ENCODE measurements at places on chromosomes 1 and 21.
A peak's percentile ranks its signal among the peaks of the same experiment; 100 is the strongest.

DNA sequence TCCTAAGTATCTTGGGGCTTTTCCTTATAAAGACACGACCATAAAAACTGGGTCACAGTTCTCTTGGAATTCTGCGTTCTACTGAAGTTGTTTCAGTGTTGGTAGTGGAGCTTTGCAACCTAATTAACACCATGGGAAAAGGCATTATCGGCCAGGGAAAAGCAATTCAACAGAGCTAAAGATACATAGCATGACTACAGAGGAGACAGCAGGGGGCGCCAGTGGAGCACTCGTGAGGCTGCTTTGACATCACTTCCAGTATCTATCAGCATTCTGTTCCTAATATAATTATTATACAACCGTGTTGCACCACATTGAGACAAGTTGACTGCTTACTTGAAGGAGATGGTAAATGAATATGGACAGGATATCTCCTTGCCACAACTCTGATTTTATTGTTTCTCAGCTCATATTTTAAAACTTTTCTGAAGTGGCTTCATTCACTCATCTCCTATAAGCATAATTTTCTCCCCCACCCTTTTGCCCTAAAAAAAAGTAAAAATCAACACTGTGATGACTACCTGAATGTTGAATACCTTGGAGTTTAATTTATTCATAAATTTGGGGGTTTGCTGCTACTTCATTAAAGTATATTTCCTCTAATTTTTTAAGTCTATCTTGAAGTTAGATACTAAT lies 39.4 kb downstream of the ZP4 start:
- DNase-seq = peak; percentile 20

DNA sequence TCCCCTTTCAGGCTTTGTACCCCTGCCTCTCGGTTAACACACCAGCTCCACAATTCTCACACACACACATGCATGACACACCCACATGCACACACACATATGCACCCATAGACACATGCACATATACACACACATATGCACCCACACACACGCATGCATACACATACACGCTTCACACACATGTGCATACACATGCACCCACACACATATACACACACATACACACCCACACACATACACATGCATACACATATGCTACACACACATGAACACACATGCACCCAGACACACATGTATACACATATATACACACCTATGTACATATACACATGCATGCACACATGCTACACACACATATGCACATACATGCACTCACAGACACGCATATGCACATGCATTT lies 61.7 kb upstream of the SLC25A33 start:
- no peak for DNase-seq

- no peak for DNase-seq
These were observed 497 bp upstream of the FUCA1 start for GRCh38 chr1:23868557-23869016.

- no peak for DNase-seq
These were observed 95.5 kb upstream of the DPT start for GRCh38 chr1:168824418-168825065.

DNA sequence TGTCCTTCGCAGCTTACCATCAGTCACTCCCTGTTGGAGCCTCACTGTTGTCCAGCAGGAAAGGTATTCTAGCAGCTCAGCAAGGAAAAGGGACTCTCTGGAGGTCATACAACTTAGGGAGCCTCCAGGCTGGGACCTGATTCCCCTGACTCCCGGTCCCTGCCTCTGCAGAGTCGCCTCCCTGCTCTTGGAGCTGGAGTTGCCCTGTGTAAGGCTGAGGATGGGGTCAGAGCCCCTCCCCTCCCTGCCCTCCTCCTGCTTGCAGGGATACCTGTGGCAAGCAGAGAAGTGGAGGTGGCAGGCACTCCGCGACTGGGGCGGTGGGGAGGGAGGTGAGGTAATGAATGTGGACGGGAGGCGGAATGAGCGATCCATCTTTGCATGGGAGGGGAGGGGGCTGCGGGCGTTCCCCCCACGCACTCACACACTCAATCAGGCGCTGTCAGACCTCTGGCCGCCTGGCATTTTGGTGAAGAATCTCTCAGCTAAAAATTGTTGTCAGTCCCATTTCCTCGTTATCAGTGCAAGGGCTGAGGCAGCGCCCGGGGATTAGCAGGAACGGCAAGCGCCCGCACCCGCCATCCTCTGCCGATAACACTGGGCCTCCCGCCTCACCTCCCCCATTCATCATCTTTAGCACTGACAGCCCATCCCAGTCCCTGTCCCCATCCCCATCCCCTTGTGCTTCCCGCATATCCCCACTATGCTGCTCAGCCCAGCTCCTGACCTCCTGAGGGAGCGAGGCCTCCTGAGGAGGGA lies 64.3 kb downstream of the TMEM53 start:
- DNase-seq = no peak

DNA sequence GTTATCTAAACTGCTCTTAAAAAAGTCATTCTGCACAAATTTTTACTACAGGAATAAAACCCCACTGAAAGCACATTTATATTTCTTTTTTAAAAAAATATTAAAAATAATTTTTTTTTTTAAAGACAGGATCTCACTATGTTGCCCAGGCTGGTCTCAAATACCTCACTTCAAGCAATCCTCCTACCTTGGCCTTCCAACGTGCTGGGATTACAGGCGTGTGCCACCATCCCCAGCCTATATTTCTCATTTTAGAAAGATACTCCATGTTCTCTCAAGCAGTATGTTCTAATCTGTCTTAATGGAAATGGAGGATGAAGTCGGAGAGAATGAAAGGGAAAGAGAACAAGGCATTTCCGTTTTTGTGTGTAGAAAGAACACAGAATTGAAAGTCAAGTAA lies 17.1 kb downstream of the USP24 start:
- no peak for DNase-seq

DNA sequence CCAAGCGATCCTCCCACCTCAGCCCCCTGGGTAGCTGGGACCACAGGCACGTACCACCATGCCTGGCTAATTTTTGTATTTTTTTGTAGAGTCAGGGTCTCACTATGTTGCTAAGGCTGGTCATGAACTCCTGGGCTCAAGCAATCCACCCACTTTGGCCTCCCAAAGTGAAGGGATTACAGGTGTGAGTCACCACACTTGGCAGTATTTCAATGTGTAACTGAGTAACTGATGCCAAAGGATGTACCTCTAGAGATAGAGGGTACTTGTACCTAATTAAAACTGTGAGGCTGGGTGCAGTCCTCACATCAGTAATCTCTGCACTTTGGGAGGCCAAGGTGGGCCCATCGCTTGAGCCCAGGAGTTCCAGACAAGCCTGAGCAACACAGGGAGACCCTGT lies 258.7 kb upstream of the DMRTA2 start:
- no peak for DNase-seq

GRCh38 chr1:243844186-243844585 lies 5.9 kb downstream of the AKT3 start:
- no peak for DNase-seq

DNA sequence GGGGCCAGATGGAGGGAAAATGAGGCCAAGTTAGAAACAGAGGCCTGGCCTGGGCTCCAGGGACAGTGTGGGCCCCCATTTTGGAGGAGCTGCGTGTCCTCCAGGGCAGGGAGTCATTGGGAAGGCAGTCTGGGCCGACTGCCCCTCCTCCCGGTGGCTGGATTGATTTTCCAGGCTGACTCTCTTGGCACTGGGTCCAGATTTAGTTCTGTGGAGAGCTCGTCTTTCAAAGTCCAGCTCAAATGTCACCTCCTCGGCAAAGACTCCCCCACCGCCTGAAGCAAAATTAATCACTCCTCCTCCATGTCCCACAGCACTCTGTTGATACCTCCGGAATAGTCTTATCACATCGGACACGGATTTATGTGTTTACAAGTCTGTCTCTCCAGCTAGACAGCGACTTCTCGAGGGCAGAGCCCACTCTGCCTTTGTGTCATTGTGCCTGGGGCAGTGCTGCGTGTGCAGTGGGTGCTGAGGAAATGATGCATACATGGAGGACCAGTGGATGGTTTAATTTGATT lies 175.1 kb downstream of the CAMTA1 start:
- no peak for DNase-seq
